ENCODE measurements at places on chromosomes 1 and 21.

DNA sequence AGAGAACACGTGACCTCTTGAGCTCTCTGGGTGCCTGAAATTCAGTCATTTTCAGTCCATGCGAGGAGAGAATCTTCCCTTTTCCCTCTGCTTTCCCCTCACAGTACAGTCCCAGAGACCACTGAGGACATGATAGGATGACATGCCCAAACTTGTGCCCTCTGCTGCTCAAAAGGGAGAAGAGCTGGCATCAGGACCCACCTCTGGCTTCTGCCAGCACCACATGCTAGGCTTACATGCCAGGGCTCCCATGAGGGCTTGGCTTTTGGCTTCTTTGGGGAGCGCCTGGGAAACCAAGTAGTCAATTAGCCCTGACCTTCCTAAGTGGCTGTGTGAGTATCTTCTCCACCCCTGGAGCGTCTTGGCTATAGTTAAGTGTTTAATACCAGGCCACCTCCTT, 13.8 kb upstream of the KCNQ4 start:
- no peak for DNase-seq

DNA sequence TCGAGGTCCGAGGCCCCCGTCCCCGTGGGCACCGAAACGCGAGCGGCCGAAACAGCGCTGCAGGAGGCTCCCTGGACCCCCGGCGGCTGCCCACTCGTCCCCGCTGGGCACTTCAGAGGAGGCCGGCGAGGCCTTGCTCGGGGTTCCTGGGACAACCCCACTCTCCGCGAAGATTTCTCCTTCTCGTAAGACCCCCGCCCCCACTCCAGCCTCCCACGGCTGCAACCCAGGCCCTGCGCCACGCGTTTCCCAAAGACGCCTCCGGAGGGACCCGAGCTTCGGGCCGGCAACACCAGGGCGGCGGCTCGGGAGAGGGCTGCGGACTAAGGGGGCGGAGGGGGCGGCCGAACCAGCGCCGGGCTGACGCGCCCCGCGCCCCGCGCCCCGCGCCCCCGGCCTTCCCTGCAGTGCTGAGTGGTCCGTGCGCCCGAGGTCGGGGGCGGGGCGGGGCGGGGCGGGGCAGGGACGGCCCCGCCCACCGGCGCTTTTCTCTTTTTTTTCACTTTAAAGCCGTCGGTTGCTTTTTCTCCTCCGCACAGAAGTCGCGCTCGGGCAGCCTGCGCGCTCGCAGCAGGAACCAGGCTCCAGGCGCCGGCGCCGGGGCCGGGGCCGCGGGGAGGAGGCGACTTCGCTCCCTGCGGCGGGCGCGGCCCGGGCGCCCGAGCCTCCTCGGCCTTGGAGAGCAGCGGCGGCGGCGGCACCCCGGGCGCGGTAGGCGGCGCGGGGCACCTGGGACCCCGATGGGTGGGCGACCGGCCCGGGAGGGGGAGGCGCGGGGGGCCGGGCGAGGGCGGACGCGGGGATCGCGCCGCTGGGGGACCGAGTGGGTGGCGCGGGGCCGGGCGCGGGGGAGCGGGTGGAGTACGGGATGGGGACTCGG, at the start of gene SPSB1:
SPSB1 (plus strand) TSS at position 534 of the 880 bp plus-strand sequence. CDS start 62,998 bp downstream, outside the sequence.
- DNase-seq: no peak

DNA sequence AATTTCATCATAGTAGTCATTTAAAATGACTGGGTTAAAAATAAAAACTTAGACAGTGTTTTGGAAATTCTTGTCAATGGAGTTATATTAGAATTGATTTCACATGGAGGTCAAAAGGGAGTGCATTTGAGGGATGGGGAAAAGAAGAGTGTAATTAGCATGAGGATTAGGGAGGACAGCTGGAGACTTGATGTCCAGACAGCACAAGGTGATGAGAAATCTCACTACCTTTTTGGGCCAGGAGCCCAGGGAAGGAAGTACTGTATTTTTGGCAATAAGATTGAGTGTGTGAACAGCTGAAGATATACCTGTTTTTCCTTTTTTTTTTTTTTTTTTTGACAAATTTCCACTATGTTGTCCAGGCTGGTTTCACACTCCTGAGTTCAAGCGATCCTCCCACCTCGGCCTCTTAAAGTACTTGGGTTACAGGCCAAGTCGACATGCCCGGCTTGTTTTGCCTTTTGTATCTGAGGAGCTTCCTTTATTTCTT, 163.6 kb downstream of the PAPPA2 start:
- no peak for DNase-seq

DNA sequence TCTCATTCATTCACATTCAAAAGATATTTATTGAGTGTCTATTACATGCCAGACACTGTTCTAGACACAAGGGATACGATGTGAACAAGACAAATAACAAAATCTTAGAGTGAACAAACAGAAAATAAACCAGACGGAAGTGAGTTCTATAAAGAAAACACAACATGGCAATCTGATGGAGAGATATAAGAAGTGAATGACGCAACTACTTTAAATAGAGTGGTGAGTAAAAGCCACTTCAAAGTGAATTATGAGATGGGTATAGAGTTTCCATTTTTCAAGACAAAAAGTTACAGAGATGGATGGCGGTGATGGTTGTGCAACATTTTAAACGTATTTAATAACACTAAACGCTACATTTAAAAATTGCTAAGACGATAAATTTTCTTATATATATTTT, 75.4 kb downstream of the CEP170 start:
- no peak for DNase-seq

DNA sequence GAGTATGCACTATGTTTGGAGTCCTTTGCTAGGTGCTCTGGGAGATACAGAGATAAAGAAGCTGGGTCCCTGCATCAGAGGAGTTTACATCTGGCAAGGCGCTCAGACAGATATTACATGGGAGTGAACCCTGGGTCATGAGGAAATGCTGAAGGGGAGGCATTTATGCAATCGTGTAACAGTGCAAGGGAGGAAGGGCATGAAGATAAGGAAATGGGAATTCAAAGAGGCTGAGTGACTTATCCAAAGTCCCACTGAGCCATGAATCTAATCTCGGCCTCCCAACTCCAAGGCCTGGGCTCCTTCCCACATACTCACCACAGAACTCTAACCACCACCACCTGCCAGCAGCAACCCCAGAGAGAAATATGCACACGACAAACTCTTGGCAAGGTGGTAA, 51.6 kb downstream of the FAM163A start:
- DNase-seq: no peak

- DNase-seq: no peak
These were observed 87.9 kb upstream of the LYST start for GRCh38 chr1:235954306-235955283.

GRCh38 chr21:38396325-38396724, 102.0 kb downstream of the ERG start:
- no peak for DNase-seq

GRCh38 chr1:177741476-177741875, 228.4 kb downstream of the SEC16B start:
- DNase-seq: no peak

All from stimulated activated CD4-positive, alpha-beta T cell treated with anti-CD3 and anti-CD28 coated beads, Interleukin-1b, Interleukin-23, amount 100 ng/mL, for 24 hours (primary cell).